ENCODE measurements at places on chromosomes 1 and 21. TPM values are rescaled to one million over a fixed set of nuclear protein-coding genes. Genes with fewer than 3 reads are reported as not detected.

Gene ODF2L
- total RNA-seq: 33.0 TPM

Gene FCRLB
- total RNA-seq: 14.5 TPM

Gene PKLR
- not detected for total RNA-seq

Gene ANKRD45
- total RNA-seq: not detected

Gene DPT
- total RNA-seq: 11.8 TPM

Gene LCK
- total RNA-seq: not detected

DNA sequence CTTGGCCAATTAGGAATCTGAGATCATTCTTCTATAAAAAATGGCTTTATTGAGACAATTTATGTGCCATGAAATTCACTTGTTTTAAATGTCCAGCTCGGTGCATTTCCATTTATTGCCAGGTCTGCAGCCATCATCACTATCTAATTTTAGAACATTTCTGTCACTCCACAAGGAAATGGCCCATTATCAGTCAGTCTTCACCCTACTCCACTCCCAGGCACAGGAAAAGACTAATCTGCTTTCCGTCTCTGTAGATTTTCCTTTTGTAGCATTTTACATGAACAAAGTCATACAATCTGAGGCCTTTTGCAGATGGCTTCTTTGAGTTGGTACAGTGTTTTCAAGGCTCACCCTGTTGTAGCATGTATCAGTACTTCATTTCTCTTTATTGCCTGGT is 27.2 kb downstream of the KIF26B start:
- H3K36me3 ChIP-seq: no peaks in the 10 kb centered on the region
- no peaks in the 10 kb centered on the region for H3K4me1 ChIP-seq
- H3K27ac ChIP-seq: no peak overlapping the region
- no peak overlapping the region for H3K4me3 ChIP-seq
- no peak for DNase-seq

- no peak overlapping the region for H3K4me3 ChIP-seq
- no peaks in the 10 kb centered on the region for H3K27me3 ChIP-seq
- H3K36me3 ChIP-seq: no peaks in the 10 kb centered on the region
- peaks cover 22% of the 10 kb centered on the region for H3K4me1 ChIP-seq
- no peak overlapping the region for H3K27ac ChIP-seq
Measured at GRCh38 chr1:170166518-170167180, 20.9 kb downstream of the NTMT2 start.

GRCh38 chr1:103783944-103784377 is 34.3 kb downstream of the AMY1C start:
- no peak for DNase-seq
- no peaks in the 10 kb centered on the region for H3K4me1 ChIP-seq
- no peaks in the 10 kb centered on the region for H3K36me3 ChIP-seq
- H3K4me3 ChIP-seq: no peak overlapping the region

DNA sequence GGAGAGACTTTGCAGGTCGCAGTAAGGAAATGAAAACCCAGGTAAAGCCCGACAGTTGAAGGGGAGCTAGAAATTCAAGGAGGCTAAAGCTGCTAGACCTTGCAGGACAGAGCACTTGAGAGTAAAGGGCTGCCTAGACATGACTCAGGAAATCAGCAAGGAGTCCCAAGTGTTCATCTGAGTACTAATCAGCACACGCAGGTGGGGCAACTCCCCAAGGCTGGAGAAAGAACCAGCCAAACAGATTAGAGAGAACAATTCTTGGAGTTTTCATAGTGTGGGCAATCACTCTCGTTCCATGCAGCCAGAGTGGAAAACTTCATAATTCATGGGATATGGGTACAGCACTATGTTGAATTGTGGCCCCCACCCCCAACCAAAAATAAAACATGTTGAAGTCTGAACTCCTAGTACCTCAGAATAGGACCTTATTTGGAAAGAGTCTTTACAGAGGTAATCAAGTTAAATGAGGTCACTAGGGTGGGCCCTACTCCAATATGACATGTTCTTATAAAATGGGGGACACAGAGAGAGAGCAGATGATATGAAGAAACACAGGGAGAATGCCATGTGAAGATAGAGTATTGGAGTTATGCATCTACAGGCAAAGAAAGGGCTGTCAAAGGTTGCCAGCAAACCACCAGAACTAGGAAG is 28.0 kb downstream of the SYDE2 start:
- no peaks in the 10 kb centered on the region for H3K4me1 ChIP-seq
- no peak for DNase-seq
- peaks cover 4% of the 10 kb centered on the region for H3K36me3 ChIP-seq

DNA sequence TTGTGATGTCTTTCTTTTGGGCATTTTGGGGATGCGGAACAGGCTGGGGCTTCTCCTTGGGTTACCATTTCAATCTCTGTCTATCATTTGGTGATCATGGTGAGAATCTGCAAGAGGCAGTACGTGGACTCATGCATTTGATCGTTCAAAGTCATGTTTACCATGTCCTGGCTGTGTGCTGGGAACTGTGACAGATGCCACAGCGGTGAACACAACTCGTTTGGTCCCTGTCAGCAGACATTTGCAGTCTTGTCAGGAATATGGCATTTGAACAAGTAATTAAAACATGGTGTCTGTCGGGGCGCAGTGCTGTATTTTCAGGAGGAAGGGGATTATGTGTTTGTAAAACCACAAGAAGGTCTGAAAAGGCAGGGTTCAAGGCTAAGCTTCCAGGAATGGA is 103.3 kb upstream of the IGSF21 start:
- H3K27ac ChIP-seq: no peak overlapping the region
- no peaks in the 10 kb centered on the region for H3K27me3 ChIP-seq
- no peaks in the 10 kb centered on the region for H3K4me1 ChIP-seq
- no peak overlapping the region for H3K4me3 ChIP-seq
- no peaks in the 10 kb centered on the region for H3K36me3 ChIP-seq
- no peak for DNase-seq

DNA sequence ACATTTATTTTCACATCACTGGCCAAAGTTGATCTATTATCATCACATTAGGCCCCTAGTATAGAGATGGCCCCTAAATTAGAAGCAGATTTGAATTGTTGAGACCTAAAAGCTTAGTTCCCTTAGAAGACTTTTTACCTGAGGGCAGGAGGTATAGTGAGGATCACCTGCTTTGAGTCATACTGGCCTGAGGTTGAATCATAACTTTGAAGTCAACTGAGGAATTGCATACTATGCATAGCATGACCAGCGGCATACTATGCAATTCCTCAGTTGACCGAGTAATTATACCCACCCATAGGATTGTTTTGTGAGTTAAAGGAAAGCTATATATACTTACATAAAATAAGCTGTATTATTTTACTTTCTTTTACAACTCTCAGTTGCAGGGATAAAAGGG is 50.3 kb upstream of the DPH5 start:
- no peaks in the 10 kb centered on the region for H3K36me3 ChIP-seq
- no peaks in the 10 kb centered on the region for H3K4me1 ChIP-seq
- H3K27me3 ChIP-seq: no peaks in the 10 kb centered on the region
- DNase-seq: no peak

Data from GM23248 (cell line).